ENCODE measurements at places on chromosomes 5 and 9. TPM values are rescaled to one million over a fixed set of nuclear protein-coding genes. Genes with fewer than 3 reads are reported as not detected.

The POLK gene
- 9.2 TPM for total RNA-seq

The GLRA1 gene
- not detected for total RNA-seq

The NACC2 gene
- total RNA-seq: 32.3 TPM

The NKD2 gene
- 13.3 TPM for total RNA-seq

The PSMD5 gene
- 33.1 TPM for total RNA-seq

The PCDH1 gene
- 2.0 TPM for total RNA-seq

The WNT8A gene
- not detected for total RNA-seq

The SV2C gene
- not detected for total RNA-seq

The NDUFA8 gene
- 104 TPM for total RNA-seq

The IL9 gene
- total RNA-seq: not detected

Data from A549 treated with DMSO at 1 μM for 4 hours (cell line).